Frontal cortex (tissue), 4 donors: ENCODE measurements at places on chromosomes 7 and 10. TPM values are rescaled to one million over a fixed set of nuclear protein-coding genes. Genes with fewer than 3 reads are reported as not detected.

Gene MMRN2
- total RNA-seq: 4.1 TPM

Gene NAT16
- 0.82 TPM for total RNA-seq

Gene PTPN12
- 141 TPM for total RNA-seq

Gene OR6V1
- not detected for total RNA-seq

Gene RAMP3
- 5.7 TPM for total RNA-seq

Gene TTYH3
- 29.3 TPM for total RNA-seq

Gene TMEM270
- not detected for total RNA-seq

Gene CAMK2G
- total RNA-seq: 50.1 TPM

DNA sequence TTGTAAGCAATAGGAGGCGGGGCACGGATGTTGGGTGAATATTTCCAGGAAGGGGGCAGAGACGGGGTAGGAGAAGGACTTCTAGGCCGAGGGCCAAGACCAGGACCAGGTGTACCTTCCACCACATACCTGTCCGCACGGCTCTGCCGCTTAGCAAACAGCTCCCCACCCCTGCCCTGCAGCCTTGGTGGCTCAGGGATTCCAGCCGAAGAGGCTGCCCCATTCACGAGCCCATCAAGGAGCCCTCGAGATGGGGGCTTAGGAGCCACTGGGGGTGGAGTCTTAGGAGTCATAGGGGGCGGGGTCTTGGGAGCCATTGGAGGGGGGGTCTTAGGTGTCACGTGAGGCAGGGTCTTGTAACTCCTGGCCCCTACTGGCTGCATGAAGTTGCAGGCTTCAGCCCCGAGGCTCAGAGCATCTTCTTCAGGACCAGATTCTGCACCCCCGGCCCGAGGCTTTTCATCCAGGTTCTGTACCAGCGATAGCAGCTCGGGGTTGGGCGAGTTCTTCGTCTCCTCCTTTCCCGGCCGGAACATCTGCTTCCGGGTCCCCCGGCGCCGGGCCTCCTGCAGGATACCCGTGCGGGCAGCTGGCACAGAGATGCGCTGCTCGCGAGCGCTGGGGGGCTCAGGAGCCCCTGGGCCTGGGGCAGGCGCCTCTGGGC, 6.1 kb upstream of the MYOZ1 start:
- DNase-seq: peak; percentile 66

GRCh38 chr7:139648941-139649425, 125.5 kb downstream of the CLEC2L start:
- no peak for DNase-seq

- no peak for DNase-seq
These were observed 14.3 kb downstream of the TES start for GRCh38 chr7:116224492-116225098.

DNA sequence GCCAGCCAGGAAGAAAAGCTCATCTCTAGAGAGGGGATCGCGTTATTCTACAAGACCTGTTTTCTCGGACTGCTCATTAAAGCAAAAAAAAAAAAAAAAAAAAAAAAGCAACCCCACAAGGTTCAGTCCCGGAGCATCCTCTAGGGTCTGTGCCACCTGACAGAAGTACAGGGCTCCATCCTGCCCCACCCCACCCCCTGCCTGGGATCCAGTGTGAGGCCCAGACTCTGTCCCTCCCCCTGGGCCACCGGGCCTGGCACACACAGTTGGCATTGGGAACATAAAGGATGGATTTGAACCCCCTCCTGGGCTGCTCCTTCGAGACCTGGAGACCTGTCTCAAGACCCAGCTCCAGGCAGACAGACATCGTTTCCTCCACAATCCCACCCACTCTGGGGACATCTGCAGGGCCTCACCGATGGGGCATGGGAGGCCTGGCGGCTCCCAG, 688 bp downstream of the ORAI2 start:
- no peak for DNase-seq

DNA sequence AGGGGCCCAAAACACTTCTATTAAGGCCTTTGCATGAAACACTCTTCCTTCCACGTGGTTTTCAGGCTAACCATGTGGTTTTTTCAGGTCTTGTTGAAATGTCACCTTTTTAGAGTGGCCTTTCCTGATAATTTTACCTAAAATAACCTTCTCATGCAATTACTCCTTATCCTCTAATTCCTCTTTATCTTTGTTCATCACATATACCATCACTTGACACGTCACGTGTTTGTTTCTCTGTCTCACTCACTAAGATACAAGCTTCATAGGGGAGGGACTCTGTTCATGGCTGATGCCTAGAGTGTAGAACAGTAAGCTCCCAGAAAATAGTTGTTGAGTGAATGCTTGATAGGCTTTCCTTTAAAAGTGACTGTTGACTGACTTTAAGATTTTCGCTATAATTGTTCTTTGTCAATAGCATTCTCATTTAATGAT, 63.7 kb downstream of the ST7 start:
- DNase-seq: no peak

- DNase-seq: no peak
These were observed 279.4 kb upstream of the CACNA2D1 start for GRCh38 chr7:82722946-82723345.

- DNase-seq: no peak
These were observed 103.7 kb upstream of the IFRD1 start for GRCh38 chr7:112346381-112347060.

- peak; percentile 46 for DNase-seq
These were observed 3.7 kb upstream of the HNRNPH3 start for GRCh38 chr10:68327889-68328786.

- DNase-seq: peak; percentile 16
These were observed 65.0 kb downstream of the STK17A start for GRCh38 chr7:43647673-43648472.

DNA sequence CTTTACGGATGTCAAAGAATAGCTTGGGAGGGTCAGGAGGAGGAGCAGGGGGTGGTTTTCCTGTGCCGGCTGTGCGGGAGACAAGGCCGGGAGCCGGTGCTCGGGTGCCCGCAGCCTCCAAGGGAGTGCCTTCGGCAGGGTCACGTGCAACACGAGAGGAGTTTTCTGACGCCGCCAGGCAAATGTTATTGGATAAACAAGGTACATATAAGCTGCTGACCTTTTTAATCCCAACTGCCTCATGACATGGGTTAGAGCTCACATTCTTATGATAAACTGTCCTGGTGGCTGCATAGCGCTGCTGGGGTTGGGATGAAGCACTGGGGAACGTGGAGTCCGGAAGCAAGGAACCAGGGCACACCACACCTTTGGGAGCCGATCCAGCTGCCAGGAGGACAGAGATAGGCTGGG, 124.8 kb upstream of the PDLIM1 start:
- no peak for DNase-seq

GRCh38 chr10:58950618-58951017, 225.8 kb upstream of the PHYHIPL start:
- DNase-seq: no peak

- DNase-seq: no peak
These were observed 241.4 kb upstream of the ZNF32 start for GRCh38 chr10:43890124-43890523.

GRCh38 chr7:141097430-141097829, 23.6 kb downstream of the TMEM178B start:
- DNase-seq: no peak

DNA sequence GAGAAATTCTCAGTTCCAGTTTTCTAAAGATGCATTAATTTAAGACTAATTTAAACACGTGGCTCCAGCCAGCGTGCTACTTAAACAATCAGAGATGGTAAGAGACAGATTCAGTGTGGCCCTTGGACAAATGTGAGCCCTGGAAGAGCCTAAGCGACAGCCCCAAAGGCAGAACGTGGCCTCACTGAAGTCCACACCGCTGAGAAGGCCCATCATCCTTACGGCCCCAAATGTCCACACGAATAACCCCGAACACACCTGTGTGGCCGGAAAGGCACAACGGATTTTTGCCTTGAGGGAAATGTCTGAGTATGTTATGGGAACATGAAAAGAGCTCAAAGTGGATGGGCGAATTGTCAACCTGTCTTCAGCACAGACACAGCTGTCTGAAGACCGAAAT, 3.2 kb downstream of the COX19 start:
- DNase-seq: no peak

- DNase-seq: no peak
These were observed 219.0 kb downstream of the GLRX3 start for GRCh38 chr10:130354976-130355795.

DNA sequence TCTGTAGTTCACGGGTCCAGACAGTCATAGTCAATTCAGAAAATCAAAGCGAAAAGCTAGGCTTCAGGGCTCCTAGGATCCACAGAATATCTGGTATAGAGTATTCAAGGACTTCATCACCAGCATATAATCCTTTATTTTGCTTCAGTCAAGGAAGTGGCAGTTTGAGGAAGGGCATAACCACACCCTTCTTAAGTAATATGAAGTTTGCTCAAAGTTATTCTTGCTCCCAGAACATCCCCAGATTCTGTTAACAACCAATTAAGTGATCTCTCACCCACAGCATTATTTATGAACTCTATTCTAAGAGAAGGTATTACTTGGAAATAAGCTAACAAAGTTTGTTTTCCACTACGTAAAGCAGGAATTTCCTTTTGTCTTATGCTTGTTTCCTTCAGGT, 13.2 kb downstream of the CWF19L1 start:
- no peak for DNase-seq

- DNase-seq: no peak
These were observed 110.8 kb upstream of the PPP2R2D start for GRCh38 chr10:131790021-131790420.
